Activated CD8-positive, alpha-beta memory T cell treated with anti-CD3 and anti-CD28 coated beads for 1 hour (primary cell): ENCODE measurements at places on chromosomes 3 and 15.

DNA sequence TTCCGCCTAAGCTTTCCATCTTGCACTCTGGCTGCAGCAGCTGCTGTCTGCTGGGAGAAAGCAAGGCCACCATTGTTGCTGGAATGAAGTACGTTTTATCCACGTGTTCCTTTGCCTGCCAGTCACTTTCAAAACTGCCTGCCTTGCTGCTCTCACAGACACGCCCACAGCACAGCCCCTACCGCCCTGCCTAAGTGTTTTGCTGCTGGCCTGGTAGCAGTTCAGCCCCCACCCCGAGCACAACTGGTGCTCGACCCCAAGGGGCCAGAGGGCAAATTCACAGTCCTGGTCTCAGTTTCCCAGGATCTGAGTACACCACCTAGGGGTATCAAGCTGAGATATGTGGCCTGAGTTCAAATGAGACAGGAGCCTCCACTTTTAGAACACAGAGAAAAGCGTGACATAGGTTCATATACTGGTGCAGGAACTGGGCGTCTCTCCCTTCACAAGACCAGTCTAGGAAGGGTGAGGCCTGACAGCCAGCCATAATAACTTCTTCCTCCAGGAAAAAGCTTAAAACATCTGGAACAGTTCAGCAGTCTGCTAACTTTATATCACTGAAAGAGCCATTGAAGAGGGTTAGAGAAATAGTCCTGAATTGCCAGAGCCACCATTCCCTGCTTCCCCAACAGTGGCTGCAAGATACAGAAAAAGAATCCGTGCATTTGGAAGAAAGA is 1012.3 kb downstream of the ZPLD1 start:
- no peak for DNase-seq

GRCh38 chr3:27575499-27575898 is 91.3 kb upstream of the SLC4A7 start:
- no peak for DNase-seq

DNA sequence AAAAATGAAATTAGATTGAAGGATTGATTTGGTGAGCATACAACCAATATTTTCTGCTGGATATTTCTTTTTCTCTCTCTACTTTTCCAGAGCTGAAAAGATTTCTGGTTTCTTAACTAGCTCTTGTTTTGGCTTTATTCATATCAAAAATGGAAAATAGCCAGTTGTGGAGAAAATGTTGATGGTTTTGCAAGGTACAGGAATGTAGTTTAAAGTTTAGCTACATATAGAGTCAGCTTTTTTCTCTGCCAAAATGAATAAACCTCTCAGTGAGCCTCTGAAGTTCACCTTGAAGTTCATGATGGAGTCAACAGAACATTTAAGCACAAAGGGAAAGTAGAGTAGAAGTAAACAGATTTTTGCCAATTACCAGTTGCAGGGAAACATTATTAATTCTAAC is 720.5 kb upstream of the ALCAM start:
- no peak for DNase-seq

DNA sequence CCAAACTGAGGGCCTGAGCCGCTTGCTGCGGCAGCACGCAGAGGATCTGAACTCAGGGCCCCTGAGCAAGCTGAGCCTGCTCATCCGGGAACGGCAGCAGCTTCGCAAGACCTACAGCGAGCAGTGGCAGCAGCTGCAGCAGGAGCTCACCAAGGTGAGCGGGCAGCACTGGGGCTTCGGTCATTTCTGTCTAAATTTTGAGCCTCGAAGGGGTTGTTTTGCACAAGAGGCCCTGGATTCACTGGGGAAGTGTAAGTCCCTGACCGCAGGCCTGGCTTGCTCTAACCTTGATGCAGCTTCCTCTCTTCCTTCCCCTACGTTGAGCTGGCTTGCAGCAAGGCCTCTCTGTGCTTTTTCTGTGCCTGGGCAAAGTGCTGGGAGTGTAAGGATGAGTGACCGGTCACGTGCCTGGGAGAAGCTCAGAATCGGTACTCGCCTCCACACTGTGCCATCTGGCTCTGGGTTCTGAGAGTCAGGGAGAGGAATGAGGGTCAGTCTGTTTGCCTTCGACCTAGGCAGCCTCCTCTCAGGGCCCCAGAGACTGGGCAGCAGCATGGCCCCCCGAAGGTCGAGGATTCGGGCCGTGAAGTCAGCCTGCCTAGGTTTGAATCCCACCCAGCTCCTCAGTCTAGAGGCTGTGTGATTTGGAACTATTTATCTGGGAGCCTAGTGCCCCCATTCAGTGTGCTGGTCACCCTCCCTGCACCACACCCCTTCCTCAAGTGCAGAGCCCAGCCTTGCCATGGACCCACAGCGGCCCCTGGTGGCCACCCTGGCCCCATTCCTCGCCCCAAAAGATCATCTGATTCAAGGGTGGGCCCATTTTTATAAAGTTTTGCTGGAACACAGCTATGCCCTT is 1.4 kb downstream of the FES start:
- peak; percentile 72 for DNase-seq

DNA sequence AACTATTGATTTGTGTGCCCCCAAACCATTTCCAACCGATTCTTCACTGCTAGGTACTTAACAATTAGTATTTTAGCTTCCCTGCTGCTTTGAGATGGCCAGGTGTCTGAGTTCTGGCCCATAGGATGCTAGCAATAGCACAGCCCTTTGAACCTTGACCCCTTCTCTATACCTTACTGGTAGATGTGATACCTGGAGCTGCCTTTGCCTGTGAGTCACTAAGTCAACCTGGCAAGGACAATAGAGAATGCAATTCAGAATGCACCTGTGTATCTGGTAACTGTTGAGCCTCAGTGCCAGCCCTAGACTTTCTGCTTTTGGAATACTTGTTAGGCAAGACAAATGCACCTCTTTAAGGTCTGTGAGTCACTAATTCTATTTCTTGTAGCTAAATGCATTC is 467.4 kb downstream of the GRM7 start:
- DNase-seq: no peak

GRCh38 chr3:25856902-25857518 is 67.1 kb downstream of the OXSM start:
- no peak for DNase-seq
